Natural killer cell (primary cell): ENCODE measurements at places on chromosomes 3 and 15.

GRCh38 chr3:118734664-118735063 lies 300.0 kb downstream of the IGSF11 start:
- no peak overlapping the region for H3K4me3 ChIP-seq
- no peaks in the 10 kb centered on the region for H3K36me3 ChIP-seq
- H3K4me1 ChIP-seq: no peaks in the 10 kb centered on the region
- no peak overlapping the region for H3K27ac ChIP-seq
- DNase-seq: no peak

DNA sequence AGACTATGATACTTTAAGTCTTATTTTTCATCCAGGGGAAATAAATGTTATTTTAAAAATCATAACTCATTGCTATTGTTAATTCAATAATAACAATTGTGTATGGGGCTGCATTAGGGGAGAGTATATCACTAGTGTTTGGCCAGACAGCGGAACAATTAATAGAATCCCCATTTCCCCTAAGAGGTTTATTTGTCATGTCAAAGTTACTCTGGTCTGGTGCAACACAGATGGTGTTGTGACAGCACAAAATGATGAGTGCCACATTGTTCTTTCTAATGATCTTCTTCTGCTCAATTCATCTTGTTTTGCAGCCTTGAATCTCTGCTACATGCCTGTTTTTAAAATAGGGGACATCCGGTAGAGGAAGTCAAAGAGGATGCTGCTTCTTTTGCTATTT lies 351.6 kb downstream of the NSUN3 start:
- H3K27ac ChIP-seq: no peak overlapping the region
- H3K27me3 ChIP-seq: no peaks in the 10 kb centered on the region
- no peaks in the 10 kb centered on the region for H3K36me3 ChIP-seq
- H3K4me3 ChIP-seq: no peak overlapping the region

- DNase-seq: no peak
- no peak overlapping the region for H3K4me3 ChIP-seq
- H3K27ac ChIP-seq: no peak overlapping the region
- H3K27me3 ChIP-seq: no peaks in the 10 kb centered on the region
Measured at GRCh38 chr3:63724987-63725386, 72.5 kb downstream of the SNTN start.

DNA sequence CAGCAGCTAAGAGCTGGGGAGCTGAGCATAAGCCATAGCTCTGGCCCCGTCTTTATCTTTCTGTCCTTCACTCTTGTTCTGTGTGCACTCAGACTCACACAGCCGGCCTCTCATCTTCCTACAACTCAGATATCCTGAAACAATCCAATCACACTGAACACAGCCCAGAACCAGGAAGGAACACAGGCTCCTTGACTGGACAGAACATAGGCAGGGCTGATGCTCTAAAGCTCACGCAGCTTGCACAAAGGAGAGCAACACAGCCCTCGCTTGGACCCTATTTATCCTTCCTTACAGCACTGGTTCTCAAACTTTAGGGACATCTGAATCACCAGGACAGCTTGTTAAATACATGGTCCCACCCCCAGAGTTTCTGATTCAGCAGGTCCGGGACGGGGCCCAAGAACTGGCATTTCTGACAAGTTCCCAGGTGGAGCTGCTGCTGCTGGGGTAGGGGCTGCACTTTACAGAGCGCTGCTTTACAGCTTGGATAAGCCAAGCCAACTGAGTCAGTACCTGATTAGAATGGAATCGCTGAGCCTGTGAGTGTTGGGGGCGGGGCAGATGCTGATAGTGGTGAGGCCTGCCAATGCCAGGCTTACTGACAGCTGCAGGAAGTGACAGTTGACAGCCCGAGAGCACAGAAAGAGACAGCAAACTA lies 65.1 kb downstream of the MRPL46 start:
- H3K4me1 ChIP-seq: no peaks in the 10 kb centered on the region
- no peaks in the 10 kb centered on the region for H3K36me3 ChIP-seq
- no peak overlapping the region for H3K4me3 ChIP-seq
- no peaks in the 10 kb centered on the region for H3K27me3 ChIP-seq
- peak overlapping the region; percentile 18 for H3K27ac ChIP-seq

- no peaks in the 10 kb centered on the region for H3K36me3 ChIP-seq
- peaks cover 10% of the 10 kb centered on the region for H3K4me1 ChIP-seq
- no peak overlapping the region for H3K4me3 ChIP-seq
- no peak for DNase-seq
- H3K27ac ChIP-seq: no peak overlapping the region
- H3K27me3 ChIP-seq: peaks cover 4% of the 10 kb centered on the region
Measured at GRCh38 chr15:68252925-68253534, 23.5 kb upstream of the CLN6 start.

GRCh38 chr3:137205394-137206045 lies 247.7 kb downstream of the IL20RB start:
- no peaks in the 10 kb centered on the region for H3K36me3 ChIP-seq
- DNase-seq: no peak
- H3K27me3 ChIP-seq: no peaks in the 10 kb centered on the region
- no peak overlapping the region for H3K27ac ChIP-seq
- no peak overlapping the region for H3K4me3 ChIP-seq

- H3K4me3 ChIP-seq: no peak overlapping the region
- no peaks in the 10 kb centered on the region for H3K4me1 ChIP-seq
- no peak for DNase-seq
- H3K27me3 ChIP-seq: no peaks in the 10 kb centered on the region
- no peaks in the 10 kb centered on the region for H3K36me3 ChIP-seq
Measured at GRCh38 chr3:175580318-175580717, 721.2 kb downstream of the NAALADL2 start.

- H3K27me3 ChIP-seq: no peaks in the 10 kb centered on the region
- peak overlapping the region; percentile 33 for H3K4me3 ChIP-seq
- H3K27ac ChIP-seq: no peak overlapping the region
- H3K4me1 ChIP-seq: peaks cover 6% of the 10 kb centered on the region
- DNase-seq: peak; percentile 29
- H3K36me3 ChIP-seq: no peaks in the 10 kb centered on the region
Measured at GRCh38 chr3:174440741-174441587, 418.2 kb upstream of the NAALADL2 start.

- H3K36me3 ChIP-seq: no peaks in the 10 kb centered on the region
- DNase-seq: no peak
- no peak overlapping the region for H3K4me3 ChIP-seq
- peaks cover 11% of the 10 kb centered on the region for H3K27me3 ChIP-seq
- no peak overlapping the region for H3K27ac ChIP-seq
- no peaks in the 10 kb centered on the region for H3K4me1 ChIP-seq
Measured at GRCh38 chr15:95479308-95479707, 851.2 kb upstream of the NR2F2 start.

- H3K27me3 ChIP-seq: peaks cover 17% of the 10 kb centered on the region
- peaks cover 23% of the 10 kb centered on the region for H3K4me1 ChIP-seq
- H3K4me3 ChIP-seq: no peak overlapping the region
- DNase-seq: peak; percentile 38
- no peak overlapping the region for H3K27ac ChIP-seq
Measured at GRCh38 chr15:66703540-66703941, 1.5 kb downstream of the SMAD6 start.

- no peak overlapping the region for H3K27ac ChIP-seq
- no peak overlapping the region for H3K4me3 ChIP-seq
- DNase-seq: no peak
- H3K36me3 ChIP-seq: no peaks in the 10 kb centered on the region
- no peaks in the 10 kb centered on the region for H3K27me3 ChIP-seq
Measured at GRCh38 chr15:33243869-33244268, 49.4 kb upstream of the FMN1 start.

GRCh38 chr15:74542166-74543042 lies 1.4 kb downstream of the ARID3B start:
- DNase-seq: no peak
- H3K27me3 ChIP-seq: no peaks in the 10 kb centered on the region
- H3K4me1 ChIP-seq: peaks cover 40% of the 10 kb centered on the region
- peak overlapping the region; percentile 79 for H3K27ac ChIP-seq
- H3K36me3 ChIP-seq: peaks cover 7% of the 10 kb centered on the region

GRCh38 chr3:193187070-193187722 lies 53.8 kb upstream of the PLAAT1 start:
- no peak overlapping the region for H3K27ac ChIP-seq
- H3K4me3 ChIP-seq: no peak overlapping the region
- H3K27me3 ChIP-seq: no peaks in the 10 kb centered on the region
- no peaks in the 10 kb centered on the region for H3K4me1 ChIP-seq
- no peak for DNase-seq
